Amniotic stem cell (primary cell): ENCODE measurements at places on chromosomes 4 and X.

DNA sequence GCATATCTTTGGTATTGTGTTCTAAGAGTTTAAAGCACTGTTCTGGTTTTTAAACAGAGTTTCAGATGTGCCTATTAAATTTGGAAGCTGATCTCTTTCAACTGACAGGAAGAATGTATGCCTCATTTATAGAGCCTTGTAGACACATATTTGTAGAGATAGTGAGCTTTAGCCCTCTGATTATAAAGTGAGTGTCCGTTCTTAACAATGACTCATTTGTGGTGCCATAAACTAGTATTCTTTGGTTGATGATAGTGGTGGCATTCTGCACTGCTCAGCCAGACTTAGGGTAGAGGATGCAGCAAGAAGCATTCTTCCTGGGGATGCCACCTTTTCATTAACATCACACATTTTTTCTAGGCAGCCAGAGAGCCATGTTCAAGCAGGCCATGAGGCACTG is 121.7 kb downstream of the TLL1 start:
- DNase-seq = no peak

- DNase-seq = no peak
These were observed 181.6 kb downstream of the UGT8 start for GRCh38 chr4:114780205-114780604.

DNA sequence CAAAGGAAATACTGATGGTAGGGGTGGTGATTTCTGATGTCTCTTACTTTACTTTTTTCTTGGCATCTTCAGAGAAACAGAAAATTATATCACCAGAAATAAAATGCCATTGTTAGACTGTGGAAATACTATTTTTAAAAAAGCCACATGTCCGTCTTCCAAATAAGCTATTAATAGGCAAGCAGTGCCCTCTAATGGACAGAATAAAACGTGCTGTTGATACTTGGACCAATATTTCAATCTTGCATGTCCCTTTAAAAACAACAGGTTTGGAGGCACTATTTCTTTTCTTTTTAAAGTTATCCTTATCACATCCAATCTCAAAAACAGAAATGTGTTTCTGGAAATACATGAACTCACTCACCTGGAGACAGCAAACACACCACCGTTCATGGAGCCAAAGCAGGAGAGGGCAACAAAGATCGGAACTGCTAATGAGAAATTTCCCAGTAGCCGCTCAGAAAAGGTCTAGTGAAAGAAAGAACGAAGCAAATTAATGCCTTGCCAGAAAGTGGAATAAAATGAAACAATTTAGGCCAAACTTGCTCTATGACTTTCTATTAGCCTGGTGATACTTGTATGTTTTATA is 59.2 kb downstream of the SLC7A11 start:
- no peak for DNase-seq

DNA sequence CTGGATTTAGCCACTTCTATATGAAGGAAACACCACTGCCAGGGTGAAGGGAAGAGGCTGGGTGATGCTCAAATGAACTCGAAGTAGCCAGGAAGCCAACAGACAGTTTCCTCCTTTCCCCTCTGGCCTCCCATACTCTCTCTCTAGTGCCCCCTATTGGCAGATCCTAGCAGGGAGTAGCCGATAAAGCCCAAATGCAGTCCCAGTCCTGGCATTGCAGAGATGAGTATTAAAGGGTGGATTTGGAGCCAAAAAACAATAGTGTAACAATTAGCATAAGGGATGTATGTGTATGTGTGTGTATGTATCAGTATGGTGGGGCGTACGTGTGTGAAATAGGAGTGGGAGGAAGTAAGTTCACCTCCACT is 213.8 kb upstream of the LDB2 start:
- no peak for DNase-seq

- no peak for DNase-seq
These were observed 6.3 kb downstream of the PRAF2 start for GRCh38 chrX:49067285-49068120.

GRCh38 chr4:168321006-168321405 is 2.5 kb upstream of the DDX60 start:
- no peak for DNase-seq

- DNase-seq = no peak
These were observed 7.9 kb upstream of the PTPN13 start for GRCh38 chr4:86586160-86586572.

- DNase-seq = peak; percentile 13
These were observed 1.0 kb downstream of the PGRMC2 start for GRCh38 chr4:128286474-128287058.

DNA sequence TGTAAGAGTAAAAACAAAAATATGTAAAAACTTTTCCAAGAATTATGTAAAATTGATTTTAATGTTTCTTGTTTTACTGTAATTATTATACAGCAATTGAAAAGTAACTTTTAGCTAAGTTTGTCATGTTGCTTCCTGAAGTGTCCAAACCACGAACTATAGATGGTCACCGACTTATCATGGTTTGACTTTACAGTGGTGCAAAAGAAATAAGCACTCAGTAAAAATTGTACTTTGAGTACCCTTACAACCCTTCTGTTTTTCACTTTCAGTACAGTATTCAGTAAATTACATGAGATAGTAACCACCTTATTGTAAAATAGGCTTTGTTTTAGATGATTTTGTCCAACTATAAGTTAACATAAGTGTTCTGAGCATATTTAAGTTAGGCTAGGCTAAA is 93.8 kb downstream of the SLC10A6 start:
- no peak for DNase-seq

DNA sequence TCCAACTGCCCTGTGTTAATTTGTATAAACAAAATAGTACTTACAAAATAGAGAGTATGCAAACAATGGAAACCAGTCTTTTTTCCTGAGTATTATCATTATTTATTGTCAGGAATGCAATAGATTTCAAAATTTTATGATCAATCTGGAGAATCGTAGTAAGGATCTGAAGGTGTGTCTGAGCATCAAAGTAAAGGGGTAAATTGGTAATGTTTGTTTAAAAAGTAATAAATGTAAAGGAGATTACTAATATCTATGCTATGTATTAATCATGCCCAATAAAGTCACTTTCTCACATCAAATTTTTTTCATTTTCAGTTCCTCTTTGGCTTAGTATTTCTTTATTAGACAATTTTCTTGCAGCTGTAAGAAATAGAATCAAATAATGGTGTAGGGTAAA is 1507.1 kb upstream of the PCDH7 start:
- DNase-seq = no peak

DNA sequence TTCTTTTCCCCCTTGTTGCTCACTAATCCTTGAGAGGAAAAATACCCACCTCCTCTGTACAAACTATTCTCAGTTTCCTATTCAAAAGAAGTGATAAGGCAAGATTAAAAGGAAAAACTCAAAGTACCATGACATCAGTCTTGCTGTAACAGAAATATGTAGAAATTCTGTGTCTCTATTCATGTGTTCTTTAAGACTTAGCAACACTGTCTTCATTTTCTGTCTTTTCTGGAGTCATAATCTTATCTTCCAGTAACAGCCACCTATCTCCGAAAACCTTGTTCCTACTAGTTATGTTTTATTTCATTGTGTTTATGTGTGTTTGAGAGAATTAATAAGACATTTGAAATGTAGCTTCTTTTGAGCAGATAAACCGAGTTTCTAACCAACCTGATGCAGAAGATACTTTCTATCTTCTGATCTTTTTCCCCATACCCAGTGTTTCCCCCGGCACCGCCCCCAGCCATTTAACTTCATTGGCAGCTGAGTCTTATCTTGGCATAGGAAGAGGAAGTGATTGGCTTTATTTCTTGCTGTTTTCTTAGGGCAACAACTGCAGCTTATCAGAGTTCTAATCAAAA is 8.0 kb downstream of the FAM241A start:
- no peak for DNase-seq

DNA sequence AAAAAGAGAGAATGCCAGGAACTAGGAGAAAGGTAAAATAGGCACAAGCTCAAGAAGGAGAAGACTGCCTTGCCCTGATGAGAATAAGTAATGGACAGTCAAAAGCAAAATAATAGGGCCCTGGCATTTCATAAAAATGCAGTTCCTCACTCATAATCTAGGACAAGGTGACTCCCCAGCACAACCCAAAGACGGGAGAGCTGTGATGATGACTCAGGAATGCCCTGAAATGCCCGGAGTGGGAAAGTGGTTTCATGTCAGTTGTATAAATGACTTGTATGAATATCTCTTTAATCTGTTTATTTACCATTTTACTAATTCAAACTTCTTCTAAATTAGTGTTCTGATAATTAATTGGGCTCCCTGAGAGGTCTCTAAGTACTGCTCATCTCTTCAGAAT is 28.8 kb upstream of the SETD7 start:
- no peak for DNase-seq

DNA sequence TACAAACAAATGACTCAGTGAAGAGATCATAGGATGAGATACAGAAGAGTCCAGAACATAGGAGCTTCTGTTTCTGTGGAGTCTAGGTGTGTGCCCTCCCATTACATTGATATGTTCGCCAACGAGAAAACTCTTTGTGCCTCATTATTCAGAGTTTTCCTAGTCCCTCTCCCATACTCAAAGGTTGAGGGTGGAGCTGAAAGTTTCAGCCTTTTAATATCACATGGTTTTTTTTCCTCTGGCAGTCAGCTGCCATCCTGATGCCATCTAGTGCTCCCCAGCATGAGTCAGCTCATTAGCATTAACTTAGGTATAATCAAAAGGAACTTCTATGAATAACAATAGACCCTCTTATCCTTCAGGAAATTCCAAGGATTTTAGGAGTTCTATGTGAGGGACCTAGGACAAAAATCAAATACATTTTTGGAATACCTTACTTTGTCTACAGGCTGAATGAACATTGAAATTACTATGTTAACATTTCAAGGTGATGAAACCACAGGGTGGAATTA is 559.6 kb upstream of the AMOT start:
- no peak for DNase-seq

DNA sequence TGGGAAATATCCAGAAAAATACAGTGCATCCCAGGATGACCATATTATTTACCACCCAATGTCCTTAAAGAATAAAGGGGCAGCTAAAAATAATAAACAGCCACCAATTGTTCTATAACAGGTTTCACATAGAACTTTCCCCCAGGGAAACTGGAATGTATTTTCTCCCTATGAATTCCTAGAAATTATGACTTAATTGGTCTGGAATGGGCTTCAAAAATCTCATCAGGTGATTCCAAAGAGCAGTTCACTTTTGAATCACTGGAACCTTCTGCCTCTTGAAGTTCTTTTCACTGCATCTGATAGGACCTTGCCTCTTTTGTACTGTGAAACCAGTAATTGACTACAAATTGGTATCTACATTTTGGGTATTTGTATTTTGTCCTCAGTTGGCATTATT is 119.3 kb downstream of the ZNF330 start:
- no peak for DNase-seq

DNA sequence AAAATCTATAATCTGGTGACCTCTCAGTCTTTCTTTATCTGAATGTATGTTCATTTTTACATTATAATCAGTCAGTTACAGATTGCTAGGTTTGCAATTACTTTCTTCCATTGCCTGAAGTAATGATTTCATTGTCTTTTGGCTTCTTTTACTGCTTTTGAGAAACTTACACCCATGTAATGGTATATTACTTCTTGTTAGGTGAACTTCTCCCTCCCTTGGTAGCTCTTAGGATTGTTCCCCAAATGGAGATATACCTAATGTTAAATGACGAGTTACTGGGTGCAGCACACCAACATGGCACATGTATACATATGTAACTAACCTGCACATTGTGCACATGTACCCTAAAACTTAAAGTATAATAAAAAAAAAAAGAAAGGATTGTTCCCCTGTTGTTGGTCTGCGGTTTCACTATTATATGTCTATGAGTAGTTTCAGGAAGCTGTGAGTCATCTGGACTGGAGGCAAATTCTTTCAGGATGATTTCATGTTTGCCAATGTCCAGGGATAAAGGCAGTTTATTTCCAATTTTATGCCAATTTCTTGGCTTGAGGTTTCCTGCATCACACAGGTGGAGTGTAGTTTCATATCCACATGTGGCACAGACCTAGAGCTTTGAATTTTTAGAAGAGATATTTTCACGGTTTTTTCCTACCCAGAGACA is 21.8 kb downstream of the SPANXC start:
- DNase-seq = peak; percentile 2

DNA sequence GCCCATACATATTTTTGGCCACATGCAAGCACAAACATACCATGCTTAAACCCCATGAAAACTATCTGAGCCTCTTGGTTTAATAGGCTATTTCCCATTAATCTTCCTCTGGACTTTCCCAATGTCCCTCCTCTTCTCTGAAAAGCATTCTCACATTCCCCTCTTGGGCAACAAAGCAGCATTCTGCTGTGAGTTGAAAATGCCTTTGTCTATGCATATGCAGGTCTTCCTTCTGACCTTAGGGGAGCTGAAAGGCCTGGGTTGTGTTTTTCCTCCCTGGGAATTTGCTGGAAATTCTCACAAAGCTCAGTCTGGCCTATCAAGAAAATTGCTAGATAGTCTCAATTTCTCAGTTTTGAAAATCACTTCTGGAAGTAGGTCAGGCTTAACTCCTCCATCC is 4.2 kb downstream of the VSIG4 start:
- no peak for DNase-seq

- DNase-seq = peak; percentile 23
These were observed 95.9 kb upstream of the PTPN13 start for GRCh38 chr4:86497980-86498862.

DNA sequence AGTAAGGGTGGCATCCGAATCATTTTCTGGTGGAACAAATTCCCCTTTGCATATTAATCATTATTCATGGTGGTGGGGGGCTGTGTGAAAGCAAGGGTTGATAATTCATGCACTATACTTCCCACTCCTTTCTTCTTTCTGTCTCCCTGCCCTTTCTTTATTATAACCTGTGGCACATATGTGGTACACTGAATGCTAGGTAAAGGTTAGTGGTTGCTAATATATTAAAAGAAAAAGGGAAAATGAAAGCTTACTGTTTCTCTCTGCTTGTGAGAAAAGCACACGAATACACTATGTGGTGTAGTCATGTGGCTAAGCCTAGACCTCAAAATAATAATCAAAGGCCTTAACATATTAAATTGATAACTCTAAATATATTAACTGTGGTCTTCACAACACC is 178.4 kb upstream of the RPS6KA3 start:
- no peak for DNase-seq

DNA sequence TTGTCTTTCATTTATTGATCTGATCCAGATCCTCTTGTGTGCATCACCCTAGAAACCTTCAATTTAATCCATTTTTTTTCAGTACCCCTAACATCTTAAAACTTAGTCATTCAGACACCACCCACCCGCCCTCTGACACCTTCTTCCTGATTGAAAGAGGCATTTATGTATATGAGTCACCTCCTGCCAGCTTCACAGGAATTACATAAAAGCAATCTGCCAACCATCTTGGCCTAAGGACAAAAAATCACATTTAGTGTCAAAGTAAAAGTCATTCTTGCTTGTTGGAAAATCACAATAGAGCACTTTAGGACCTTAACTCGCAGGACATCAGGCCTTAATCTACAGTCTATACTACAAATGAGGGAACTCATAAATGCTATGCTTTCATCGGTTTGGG is 52.1 kb downstream of the NDST3 start:
- DNase-seq = no peak

- no peak for DNase-seq
These were observed 42.2 kb downstream of the SEC31A start for GRCh38 chr4:82848706-82849105.

DNA sequence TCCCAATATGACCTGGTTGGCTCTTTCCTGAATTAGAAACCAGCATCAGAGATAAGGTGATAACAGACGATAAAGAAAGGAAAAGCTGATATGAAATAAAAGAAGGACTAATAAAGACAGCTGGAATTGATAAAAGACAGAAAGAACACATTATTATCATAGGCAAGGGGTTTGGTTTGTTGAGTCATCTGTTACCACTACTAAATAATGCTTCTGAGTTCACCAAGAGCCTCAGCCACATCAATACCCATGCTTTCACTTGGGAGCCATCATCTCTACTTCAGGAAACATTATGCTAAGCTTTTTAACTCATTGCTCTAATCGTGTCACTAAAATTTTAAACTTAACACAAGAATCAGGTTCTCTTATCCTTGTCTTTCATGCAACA is 27.6 kb downstream of the ANXA5 start:
- DNase-seq = no peak
